Left renal pelvis (tissue), 4 donors: ENCODE measurements at places on chromosomes 11 and 22. TPM values are rescaled to one million over a fixed set of nuclear protein-coding genes. Genes with fewer than 3 reads are reported as not detected.

CSF2RB gene
- polyA plus RNA-seq: 2.3 TPM

CHRNA10 gene
- 0.87 TPM for polyA plus RNA-seq

P2RX3 gene
- polyA plus RNA-seq: 2.0 TPM

CSRP3 gene
- polyA plus RNA-seq: not detected

SLC22A12 gene
- polyA plus RNA-seq: 0.08 TPM

PDE3B gene
- 9.6 TPM for polyA plus RNA-seq

TUBGCP6 gene
- 36.3 TPM for polyA plus RNA-seq

NXPE2 gene
- 0.41 TPM for polyA plus RNA-seq
